ENCODE measurements at places on chromosomes 2 and 18.

DNA sequence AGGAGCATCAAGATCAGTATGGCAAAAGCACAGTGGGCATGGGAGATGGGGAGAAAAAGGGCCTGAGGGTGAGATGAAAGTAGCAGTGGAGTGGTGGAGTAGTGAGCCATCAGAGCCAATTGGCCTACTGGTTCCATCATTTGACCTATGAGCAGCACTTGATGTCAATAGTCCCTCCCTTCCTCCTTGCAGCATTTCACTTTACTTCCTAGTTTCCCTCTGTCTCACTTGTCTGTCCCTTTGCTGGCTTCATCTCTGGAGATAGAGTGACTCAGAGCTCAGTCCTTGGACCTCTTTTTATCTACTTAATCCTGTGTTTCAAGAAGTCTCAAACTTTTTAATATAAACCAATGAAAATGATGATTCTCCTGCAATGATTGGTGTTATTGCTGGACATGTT is 32.1 kb downstream of the FBXO48 start:
- DNase-seq = no peak

GRCh38 chr2:154670083-154670482 is 28.4 kb upstream of the KCNJ3 start:
- DNase-seq = no peak

DNA sequence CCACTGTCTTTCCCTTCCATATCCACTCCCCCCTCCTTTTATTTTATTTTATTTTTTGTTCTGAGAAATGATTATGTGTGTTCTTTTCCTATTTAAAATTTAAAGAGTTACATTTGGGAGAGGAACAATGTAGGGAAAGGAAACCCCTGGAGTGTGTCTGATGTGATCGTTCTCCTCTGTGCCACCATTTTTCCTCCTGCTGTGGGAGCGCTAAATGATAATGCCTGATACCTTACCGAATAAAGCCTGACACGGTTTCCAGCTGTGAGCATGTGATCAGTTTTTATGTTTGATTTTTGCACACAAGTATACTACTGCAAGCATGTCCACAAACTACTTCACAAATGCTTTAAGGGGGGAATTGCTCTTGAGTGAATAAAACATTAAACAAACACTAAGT is 317.8 kb upstream of the FANCL start:
- DNase-seq = no peak

GRCh38 chr2:176098366-176099158 is 1.0 kb upstream of the HOXD12 start:
- no peak for DNase-seq

DNA sequence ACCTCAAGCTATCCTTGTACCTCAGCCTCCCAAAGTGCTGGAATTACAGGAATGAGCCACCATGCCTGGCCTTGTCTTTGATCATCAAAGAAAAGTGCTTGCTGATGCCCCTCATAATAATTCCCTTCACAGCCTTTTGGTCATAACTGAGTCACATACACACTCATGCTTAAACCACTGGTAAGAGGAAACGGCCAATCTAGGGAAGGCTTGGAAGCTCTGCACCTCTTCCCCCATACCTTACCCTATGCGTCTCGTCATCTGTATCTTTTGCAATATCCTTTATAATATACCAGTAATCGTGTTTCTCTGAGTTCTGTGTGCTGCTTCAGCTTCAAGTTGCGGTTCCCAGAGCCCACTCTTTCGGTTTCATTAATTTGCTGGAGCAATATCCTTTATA is 4.8 kb upstream of the RNF138 start:
- DNase-seq = no peak

DNA sequence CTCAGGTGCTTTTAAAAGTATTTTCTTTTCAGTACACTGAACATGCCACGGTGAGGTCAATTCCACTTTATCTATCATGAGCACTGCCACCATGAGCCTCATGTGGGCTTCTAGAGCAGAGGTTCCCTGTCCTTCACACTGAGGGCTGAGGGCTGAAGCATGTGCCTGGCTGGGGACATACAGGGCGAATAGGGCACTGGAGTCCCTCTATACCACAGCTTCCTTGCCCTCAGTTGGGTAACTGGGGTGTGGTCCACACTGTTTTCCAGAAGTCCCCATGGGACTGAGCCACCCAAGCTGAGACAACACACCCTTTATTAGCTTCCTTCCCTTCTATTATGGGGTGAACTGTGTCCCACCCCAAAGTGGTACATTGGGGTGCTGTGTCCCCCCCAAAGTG is 172.2 kb upstream of the ID2 start:
- no peak for DNase-seq

GRCh38 chr18:74773171-74773624 is 175.5 kb downstream of the ZNF407 start:
- DNase-seq = no peak

DNA sequence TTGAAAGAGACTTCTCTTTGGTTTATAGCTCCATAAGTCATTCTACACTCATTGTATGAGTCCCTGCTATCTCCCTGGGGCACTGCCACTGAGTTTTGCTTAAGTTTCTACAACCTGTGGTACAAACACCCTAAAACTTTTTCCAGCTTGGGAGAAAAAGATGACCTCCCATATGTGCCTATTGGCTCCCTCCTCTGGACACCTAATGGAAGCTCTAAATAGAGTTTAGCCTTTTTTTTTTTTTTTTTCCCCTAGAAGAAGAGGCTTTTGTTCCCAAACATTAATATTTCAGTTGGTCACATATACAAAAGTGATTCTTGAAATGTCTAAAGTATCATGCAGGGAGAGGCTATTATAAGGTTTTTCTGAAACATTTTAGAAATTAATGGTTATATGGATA is 547.2 kb upstream of the TMEFF2 start:
- no peak for DNase-seq

GRCh38 chr2:58731488-58731869 is 490.4 kb upstream of the FANCL start:
- no peak for DNase-seq

DNA sequence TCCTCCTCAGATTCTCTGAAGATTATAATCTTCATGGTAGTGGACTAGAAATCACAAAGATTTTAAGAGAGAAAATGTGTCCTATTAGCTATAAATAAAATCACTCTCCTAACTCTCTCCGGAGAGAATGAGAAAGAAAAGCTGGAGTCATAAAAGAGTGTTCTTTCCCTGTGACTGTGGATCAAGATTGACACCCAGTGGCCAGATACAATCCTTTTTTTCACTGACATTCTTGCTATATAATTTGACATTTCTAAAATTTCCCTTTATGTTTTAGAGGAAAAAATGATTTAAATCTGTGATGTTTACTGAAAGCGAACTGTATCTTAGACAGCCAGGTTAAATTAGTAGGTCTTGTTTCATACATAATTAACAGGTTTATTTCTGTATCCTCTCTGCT is 35.4 kb upstream of the LRP2 start:
- no peak for DNase-seq

- no peak for DNase-seq
Observed at GRCh38 chr2:172293952-172294351, 133.4 kb upstream of the ITGA6 start.

- DNase-seq = no peak
Observed at GRCh38 chr2:54602736-54603322, 120.6 kb upstream of the EML6 start.

DNA sequence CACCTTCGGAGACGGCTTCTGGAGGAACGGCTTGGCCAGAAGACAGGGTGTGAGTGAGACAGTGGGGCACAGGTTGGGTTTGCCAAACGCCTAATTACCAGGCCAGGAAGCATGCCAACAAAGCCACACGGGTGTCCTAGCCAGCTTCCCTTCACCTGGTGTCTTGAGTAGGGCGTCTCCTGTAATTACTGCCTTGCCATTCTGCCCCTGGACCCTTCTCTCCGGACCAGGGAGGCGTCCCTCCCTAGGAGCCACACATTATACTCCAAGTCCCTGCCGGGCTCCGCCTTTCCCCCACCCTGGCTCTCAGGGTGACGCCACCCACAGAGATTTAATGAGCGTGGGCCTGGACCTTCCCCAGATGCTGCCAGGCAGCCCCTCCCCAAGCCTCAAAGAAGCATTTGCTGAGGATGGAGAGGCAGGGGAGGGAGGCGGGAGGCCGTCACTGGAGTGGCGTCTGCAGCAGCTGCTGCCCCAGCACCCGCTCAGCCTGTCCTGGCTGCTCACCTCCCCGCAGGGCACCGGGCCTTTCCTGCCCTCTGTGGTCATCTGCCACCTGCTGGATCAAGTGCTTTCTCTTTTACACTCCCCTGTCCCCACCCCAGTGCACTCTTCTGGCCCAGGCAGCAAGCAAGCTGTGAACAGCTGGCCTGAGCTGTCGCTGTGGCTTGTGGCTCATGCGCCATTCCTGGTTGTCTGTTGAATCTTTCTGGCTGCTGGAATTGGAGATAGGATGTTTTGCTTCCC is 20.7 kb downstream of the FOSL2 start:
- DNase-seq = no peak

GRCh38 chr2:128778843-128779242 is 460.2 kb upstream of the HS6ST1 start:
- no peak for DNase-seq

GRCh38 chr18:24055878-24056277 is 41.3 kb downstream of the TTC39C start:
- no peak for DNase-seq

GRCh38 chr2:162125138-162125537 is 26.9 kb downstream of the GCG start:
- no peak for DNase-seq

DNA sequence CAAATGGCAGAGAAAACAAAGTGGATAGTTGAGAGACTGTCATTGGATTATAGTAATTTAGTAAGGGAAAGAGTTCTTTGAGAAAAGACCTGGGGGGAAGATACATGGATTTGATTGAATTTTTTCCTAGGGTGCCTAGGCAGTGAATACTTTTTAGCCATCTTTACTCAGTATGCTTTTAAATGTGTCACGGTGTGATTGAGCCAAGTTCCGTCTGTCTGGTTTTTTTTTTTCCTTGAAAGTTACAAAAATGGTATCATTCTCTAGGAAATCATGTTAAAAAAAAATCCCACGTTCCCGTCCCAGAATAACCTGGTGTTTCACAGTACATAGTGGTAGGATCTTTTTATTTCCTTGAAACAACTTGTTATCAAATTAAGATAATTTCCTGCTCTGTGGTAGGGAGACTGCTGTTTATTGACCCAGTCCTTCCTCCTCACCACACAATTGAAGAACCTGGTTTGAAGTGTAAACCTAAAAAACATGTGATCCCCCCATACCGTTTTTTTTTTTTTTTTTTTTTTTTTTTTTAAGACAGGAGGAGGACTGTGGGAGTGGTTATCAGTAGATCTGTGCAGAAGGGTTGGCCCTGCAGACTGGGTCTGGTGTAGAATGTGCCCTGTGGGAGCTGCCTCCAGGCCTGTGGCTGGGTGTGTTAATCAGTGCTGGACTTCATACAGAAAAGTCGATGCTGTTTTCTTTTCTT is 55.1 kb downstream of the DGKD start:
- no peak for DNase-seq

DNA sequence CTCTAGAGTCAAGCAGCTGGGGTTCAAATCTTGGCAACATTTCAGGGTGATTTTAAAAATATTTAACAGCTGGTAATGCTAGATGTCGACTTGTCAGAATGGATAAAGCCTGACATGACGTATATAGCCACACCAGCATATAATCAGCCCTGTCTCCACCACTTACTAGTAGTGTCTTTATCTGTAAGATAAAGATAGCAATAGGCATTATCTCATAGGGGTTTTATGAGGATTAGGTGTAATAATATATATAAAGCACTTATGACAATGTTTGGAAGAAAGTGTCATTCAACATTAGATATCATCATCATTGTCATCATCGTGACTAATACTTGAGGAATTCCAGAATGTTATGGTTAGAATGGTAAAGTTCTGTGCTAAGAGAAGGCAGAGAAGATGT is 369.0 kb upstream of the CWC22 start:
- DNase-seq = no peak

DNA sequence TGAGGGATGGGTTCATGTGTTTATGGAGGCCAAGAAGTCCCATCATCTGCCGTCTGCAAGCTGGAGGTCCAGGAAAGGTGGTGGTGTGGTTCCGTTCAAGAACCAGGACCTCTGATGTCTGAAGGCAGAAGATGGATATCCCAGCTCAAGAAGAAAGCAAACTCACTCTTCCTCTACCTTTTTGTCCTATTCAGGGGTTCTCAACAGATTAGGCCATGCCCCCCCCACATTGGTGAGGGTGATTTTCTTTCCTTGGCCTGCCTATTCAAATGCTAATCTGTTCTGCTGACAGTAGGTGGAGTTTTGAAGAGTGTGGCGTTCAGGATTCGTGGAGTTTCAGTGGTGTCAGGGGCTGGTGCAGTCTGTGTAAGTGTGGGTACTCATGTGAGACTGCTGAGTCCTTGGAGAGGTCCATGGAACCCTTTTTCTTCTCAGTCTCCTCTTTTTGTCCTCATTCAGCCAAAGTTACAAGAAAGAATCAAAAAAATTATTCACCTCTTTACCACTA is 5.9 kb downstream of the MSL3B start:
- no peak for DNase-seq

- DNase-seq = no peak
Observed at GRCh38 chr2:285531-285930, 2.4 kb downstream of the ALKAL2 start.

GRCh38 chr2:185628985-185629384 is 109.6 kb upstream of the FSIP2 start:
- no peak for DNase-seq

DNA sequence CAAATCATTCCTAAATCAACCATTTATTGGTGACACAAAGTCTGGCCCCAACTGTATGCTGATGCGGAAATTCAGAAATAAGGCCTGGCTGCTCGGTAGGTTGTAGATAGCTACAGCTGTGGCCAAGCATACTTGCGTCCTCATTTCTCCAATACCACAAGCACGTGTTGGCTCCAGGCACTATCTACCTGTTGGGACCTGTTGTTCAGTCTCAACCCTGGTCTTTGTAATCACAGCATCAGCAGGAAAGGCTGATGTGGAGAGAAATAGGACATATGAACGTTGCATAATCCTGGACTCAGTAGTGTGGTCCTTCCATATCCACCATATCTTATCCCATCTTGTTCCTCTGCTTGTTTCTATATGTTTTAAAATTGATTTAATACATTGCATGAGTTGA is 212.6 kb downstream of the PMAIP1 start:
- DNase-seq = no peak

Data from cortex of kidney (tissue), 1 donor.